Activated T-helper 1 cell treated with anti-CD3 and anti-CD28 coated beads, Interleukin-2, amount 50 U/mL, for 16 hours (primary cell): ENCODE measurements at places on chromosomes 1 and 21.

DNA sequence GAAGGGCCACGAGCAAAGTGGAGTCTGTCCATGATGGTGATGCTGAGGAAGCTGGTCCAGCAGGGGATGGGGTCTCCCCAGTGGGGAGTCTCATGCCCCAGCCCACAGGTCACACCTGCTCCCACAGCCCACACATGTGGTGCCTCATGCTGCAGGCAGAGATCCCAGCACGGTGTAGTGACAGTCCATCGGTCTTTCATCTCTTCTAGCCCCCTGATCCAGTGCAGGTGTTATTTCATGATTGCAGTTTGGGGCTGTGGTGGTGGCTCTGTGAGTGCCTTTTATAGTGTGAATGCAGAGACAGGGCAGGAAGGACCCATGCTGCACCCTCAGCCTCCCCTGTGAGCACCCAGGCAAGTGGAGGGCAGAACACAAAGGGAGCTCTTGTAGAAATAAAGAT lies 45.0 kb downstream of the UBASH3A start:
- no peak for DNase-seq

DNA sequence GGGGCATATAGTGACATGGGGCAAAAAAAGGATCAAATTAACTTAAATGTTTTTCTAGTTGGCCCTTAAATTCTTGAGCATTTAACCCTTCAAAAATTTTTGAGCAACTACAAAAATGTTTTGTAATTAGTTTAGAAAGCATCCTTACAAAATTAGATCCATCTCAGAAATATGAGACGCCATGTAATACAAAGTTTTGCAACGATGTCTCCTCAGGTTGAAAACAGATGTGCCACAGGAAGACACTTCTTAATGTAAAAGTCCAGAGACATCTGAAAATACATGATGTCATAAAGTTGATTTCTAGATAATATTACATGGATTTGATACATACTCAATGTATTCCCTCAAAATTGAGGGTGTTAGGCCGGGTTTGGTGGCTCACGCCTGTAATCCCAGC lies 37.5 kb downstream of the CD46 start:
- DNase-seq: no peak

DNA sequence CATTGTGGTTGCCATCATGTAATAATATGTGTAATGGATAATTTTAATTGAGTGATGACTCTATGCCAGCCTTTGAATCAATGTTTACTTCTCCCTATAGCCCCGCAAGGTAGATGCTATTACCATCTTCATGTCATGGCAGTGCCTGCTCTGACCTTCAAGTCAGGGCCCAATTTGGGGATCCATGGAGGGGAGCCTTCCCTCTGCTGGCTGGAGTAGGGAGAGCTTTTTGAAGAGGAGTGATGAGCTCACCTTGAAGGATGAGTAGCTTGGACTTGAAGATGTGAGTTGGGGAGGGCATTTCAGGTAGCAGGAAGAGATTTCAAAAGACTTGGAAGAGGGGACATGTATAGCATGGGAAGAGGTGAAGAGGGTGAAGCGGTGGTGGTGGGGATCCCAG lies 189.2 kb downstream of the FOXD2 start:
- DNase-seq: no peak

GRCh38 chr1:236336084-236336483 lies 54.3 kb upstream of the ERO1B start:
- no peak for DNase-seq

DNA sequence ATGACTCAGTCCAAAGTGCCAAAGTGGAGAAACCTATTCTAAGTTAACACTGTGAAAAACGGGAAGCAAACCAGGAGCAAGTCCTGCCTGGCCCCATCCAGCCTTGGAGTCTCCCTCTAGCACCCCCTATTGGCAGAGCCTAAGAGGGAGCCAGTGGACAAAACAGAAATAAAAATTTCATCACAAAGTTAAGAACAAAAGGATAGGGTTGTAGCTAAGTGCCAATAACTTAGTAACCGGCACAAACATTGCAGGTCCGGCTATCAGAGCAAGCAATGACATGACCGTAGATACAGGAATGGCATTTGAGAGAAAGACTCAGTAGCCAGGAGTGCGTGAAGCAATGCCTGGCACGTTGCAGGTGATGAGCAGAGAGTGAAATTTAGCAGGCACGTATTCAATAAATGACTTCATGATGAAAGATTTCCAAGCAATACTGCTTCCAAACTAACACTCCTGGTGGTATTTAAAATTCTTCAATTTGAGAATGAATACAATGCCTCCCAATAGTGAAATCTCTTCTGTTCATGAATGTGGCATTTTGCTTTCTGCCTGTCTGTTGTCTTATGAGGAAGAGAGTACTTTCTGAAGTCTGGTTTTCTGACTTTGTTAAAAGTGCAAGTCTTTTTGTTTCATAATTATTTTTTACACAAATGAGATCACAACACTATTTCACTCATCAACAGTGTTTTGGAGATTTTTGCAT lies 391.0 kb downstream of the OMA1 start:
- no peak for DNase-seq

DNA sequence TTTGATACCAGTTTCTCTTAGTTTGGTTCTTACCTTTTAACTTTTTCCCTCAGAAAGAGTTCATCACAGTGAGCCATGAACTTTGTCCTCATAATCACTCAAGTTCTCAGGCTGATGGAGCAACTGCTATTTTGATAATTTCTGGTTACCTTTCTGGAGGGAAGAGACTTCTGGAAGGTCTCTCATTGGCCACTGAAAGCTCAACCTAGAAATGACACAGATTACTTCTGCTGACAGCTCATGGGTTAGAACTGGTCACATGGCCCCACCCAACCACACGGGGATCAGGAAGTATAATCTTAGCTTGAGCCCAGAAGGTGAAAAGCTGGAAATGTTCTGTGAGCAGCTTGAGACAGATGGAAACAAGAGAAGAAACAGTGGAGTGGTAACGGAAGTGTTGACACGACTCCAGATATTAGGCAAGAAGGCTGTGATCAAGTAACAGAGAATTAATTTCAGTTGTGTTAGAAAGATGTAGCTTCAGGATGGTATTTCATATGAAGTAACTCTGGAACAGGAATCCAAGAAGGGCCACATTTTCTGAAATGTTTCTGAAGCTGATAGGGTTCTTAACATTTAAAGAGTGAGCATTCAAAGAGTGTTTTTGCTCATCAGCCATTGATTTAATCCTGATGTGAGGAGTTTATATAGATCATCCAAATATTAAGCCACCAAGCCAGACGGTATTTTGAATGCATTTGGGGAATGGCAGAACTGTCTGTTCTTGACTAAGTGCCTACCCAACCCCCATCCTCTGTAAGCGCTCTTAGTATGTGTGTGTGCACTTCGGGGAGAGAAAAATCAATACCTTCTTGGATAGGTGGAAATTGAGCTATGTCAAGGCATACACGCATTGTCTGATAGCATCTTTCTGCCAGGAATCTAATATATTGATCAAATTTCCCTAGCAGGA lies 21.9 kb upstream of the XPR1 start:
- DNase-seq: no peak

DNA sequence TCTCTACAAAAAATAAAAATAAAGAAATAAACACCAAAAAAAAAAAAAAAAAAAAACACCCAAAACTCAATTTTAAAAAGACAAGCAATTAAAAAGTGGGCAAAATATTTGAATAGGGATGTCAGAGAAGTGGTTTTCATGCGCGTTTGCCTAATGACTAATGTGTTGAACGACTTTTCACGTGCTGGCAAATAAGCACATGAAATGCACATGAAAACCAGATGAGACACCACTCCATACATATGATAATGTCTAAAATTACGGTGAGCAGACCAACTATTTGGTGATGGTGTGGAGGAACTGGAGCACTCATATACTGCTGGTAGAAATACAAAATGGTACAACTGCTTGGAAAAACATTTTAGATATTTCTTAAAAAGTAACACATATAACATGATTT lies 39.4 kb upstream of the UHMK1 start:
- no peak for DNase-seq

- DNase-seq: no peak
These were observed 72.9 kb upstream of the RGS4 start for GRCh38 chr1:162996261-162996660.

GRCh38 chr1:15089258-15089992 lies 64.1 kb upstream of the TMEM51 start:
- no peak for DNase-seq

- no peak for DNase-seq
These were observed 19.3 kb downstream of the QSOX1 start for GRCh38 chr1:180173952-180174351.
